GF-D8 (cell line): ENCODE measurements at places on chromosomes 4 and X.

- DNase-seq: no peak
These were observed 108.5 kb downstream of the FAM53A start for GRCh38 chr4:1575418-1576303.

DNA sequence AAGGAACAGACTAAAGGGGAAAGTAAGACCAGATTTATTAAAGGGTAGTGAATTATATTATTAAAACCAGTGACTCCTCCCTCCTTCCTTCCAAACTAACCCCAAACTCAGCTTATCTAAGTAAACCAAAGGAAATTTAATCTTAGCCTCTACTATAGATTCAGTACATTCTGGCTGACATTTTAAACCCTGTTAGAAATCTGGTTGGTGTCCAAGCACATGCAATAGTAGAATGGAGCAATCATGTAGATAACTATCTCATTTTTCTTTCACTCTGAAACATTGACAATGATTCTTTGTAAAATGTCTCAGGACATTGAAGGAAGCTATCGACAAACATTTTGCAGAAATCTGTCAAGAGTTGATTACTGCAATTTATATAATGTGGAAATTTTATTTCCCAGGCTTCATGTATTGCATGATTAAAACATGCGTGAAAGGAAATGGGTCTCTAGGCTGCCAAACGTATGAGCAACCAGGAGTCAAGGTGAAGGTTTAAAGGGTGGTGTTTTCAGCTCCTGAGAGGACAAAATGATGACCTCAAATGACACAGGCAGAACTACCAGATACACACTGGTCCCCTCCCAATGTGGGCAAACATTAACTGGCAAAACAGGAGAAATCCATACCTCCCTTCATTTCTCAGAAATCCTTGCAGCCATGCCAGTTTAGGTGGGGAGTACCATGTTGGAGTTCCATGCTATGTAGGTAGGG, 58.2 kb upstream of the RBM47 start:
- no peak for DNase-seq

GRCh38 chr4:97404876-97405523, 738.3 kb downstream of the STPG2 start:
- no peak for DNase-seq

GRCh38 chr4:163666332-163666873, 171.9 kb downstream of the TMA16 start:
- DNase-seq: peak; percentile 11
